ENCODE measurements at places on chromosomes 16 and 17.

GRCh38 chr16:66295213-66295612 is 71.3 kb upstream of the CDH5 start:
- DNase-seq: no peak

- DNase-seq: no peak
Measured at GRCh38 chr17:76672270-76672851, 28.8 kb upstream of the ST6GALNAC1 start.

DNA sequence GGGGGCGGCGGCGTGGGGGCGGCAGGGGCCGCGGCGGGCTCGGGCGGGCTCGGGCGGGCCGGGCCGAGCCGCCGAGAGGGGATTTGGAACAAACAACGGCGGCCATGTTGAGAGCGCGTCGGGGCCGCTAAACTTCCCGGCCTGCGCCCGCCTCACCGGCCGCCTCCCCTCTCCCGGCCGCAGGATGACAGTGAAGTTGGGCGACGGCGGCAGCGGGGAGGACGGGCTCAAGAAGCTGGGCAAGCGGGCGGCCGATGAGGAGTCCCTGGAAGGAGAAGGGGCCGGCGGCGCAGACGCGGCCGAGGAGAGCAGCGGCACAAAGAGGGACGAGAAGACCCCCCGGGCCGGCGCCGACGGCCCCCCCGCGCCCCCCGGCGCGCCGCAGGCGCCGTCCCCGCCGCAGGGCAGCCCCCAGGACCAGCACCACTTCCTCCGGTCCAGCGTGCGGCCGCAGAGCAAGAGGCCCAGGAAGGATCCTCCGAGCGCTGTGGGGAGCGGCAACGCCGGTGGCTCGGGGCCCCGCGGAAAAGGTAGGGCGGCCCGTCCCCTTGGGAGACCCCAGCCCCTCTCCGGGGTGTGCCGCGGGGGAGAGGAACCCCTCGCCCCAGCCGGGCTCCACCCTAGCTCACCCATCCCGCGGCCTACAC is 2.4 kb downstream of the CRAMP1 start:
- no peak for DNase-seq

DNA sequence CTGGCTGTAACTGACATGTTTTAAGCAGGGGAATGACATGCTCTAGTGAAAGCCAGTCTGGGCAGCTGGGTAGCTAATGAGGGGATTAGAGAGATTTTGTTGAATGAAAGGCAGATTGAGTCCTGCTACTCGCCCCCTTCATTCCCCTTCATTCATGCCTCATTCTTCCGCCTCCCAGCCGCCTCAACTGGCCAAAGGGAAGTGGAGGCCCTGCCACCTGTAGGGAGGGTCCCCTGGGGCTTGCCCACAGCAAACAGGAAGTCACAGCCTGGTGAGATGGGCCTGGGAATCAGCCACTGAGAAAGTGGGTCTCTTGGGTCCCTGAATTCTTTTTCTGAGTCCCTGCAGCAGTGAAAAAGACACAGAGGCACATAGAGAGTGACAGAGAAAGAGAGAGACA is 1.1 kb upstream of the CD19 start:
- DNase-seq: no peak

All from stimulated activated CD4-positive, alpha-beta T cell treated with anti-CD3 and anti-CD28 coated beads, Interleukin-4, amount 100 ng/mL, for 48 hours (primary cell).